ENCODE measurements at places on chromosomes 2 and 18.

DNA sequence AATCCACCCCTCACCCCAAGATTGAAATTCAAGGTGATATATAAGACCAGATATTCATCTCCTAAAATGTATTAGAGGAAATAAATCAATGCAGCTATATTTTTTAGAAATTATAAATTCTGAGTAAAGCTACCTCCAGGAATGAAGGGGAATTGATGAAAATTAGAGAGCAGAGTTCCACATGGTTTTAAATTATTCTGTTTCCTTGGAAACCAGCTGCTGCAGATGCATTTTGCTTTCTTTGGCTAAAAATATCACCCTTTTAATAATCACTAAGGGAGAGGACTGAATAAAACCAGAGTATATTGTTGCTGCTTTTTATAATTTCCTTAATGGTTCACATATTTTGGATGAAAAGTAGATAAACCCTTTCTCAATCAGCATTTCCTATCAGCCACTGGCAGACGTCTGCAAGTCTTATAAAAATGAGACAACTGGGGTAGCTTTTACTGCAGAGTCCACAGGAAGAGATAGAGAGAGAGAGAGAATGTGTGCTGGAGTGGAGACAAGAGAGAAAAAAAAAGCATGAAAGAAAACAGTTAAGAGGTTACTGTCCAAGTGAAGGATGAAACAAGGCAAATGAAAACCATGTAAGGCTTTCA lies 2.0 kb downstream of the CSRNP3 start:
- DNase-seq, result no peak

- peak; percentile 58 for DNase-seq
Measured at GRCh38 chr2:165634855-165635254, 159.2 kb downstream of the GALNT3 start.

DNA sequence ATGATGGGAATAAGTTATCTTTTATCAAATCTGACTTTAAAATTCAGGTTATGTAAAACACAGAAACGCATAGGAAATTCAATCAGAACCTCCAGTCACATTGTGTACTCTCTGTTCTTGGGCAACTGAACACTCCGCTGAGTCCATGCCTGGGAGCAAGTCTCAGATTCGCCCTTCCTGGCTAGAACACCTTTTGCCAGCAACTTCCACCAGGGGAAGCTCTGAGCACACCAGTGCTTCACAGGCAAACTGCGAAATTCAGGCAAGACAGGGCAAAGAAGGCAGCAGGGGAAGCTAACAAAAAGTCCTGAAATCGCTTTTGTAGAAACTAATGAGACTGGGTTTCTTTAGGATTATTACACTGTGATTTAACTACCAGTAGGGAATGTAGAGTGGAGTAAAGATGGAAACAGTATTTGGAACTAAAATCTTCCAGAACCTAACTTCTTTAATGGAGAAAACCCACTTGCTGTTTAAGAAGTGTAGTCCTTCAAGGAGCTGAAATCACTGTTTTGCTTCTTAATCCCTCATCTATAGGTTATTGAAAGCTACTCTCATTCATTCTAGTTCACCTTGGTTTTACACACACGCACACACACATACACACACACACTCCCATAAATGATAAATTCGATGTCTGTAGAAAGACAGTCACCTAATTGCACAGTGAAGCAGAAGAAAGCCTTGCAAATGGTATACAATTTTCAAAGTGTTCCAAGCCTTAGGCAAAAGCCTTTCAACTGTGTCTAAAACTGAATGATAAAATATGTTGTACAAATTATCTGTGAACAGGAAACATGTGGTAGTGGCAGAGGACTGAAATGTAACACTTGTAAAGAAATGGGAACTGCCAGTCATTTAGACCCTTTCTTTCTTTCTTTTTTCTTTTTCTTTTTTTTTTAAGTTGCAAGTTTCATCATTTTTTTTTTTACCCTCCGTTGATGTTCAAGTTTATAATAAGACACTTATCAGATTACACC lies 214.5 kb downstream of the TMEM182 start:
- DNase-seq, result no peak

DNA sequence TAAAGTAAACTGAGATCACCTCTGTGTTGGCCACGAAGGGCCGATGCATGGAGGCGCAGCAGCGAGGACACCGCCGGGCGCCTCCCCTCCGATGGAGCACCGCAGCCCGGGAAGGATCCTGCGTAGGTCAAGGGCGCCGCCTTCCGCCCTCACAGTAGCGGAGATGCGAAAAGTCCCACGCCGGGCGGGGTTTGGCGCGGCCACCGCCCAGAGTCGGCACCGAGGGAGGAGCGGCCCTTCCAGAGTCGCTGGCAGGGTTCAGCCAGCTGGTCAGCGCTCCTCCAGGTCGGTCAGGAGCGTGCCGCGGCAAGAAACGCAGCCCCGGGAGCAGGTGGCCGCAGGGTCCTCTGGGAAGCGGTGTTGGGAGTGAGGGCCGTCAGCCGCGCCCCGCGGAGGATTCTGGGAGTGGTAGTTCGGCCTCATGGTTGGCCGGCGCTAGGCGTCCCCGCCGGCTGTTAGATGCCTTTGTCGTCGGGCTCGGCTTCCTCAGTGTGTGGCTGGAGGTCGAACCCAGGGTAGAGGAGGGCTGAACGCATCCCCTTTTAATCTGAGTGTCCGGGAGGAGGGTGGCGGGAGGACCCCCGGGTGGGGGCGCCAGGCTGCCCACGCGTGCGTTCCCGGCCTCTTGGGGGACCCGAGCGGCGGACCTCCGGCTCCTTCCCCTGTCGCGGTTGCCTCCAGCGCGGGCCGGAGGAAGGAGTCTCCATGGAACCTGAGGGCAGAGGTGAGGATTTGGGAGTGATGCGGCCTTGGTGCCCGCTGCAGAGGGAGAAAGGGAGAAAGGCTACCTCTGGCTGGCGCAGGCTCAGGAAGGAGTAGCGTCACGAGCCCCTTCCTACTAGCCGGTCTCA lies at the start of gene ZNF892:
Gene ZNF892 (plus strand): TSS at position 411 of the 851 bp plus-strand sequence. CDS start 295 bp downstream, at position 706.
- peak; percentile 73 for DNase-seq

GRCh38 chr2:44118257-44118656 lies 50.4 kb upstream of the PPM1B start:
- DNase-seq, result no peak

DNA sequence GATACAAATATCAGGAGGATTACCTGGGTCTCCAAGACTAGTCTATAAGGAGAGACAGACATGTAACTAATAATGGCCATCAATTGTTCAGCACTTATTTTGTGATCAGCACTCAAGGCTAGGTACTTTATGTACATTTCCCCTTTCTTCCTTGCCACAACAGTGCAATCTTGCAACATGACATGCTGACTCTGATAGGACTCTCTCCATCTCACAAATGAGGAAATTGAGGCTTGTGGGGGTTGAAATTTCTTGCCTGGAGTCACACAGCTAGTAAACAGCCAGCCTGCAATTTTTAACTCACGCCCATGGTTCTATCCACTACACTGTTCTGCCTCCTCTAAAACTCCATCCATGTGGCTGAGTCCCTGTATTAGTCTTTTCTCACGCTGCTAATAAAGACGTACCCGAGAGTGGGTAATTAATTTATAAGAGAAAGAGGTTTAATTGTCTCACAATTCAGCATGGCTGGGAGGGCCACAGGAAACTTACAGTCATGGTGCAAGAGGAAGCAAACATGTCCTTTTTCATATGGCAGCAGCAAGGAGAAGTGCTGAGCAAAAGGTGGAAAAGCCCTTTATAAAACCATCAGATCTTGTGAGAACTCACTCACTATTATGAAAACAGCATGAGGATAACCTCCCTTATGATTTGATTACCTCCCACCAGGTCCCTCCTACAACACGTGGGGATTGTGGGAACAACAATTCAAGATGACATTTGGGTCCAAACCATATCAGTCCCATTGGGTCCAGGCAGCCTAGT lies 302.4 kb downstream of the PLCL1 start:
- DNase-seq, result no peak

DNA sequence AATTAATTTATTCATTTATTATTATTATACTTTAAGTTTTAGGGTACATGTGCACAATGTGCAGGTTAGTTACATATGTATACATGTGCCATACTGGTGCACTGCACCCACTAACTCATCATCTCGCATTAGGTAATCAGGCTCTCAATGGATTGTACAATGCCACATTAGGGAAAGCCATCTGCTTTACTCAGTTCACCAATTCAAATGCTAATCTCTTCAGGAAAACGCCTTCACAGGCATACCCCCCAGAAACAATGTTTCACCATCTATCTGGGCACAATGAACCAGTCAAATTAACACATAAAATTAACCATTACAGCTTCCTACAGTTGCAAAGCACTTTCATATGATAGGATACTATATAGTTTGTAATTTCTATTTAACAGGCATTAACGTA lies 84.8 kb upstream of the DNAJC10 start:
- no peak for DNase-seq

GRCh38 chr2:179048099-179048498 lies 1.8 kb downstream of the CCDC141 start:
- no peak for DNase-seq

DNA sequence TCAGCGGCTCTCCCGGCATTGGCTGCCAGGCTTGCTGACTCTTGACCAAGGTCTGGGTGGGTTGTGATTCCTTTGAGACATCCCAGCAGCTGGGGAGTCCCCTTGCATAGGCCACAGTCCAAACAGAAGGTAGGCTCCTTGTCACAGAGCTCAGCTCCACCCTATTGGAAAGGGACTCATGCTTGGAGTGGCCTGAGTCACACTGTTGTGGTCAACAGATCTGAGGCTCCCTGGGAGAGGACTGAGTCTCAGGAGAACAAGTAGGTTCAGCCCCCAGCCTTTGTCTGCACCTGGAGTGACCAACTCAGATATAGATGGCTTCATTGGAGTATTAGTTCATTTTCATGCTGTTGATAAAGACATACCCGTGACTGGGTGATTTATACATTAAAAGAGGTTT lies 32.1 kb upstream of the SH3BP4 start:
- no peak for DNase-seq

- DNase-seq, result no peak
Measured at GRCh38 chr2:215994911-215995310, 18.4 kb downstream of the MREG start.

DNA sequence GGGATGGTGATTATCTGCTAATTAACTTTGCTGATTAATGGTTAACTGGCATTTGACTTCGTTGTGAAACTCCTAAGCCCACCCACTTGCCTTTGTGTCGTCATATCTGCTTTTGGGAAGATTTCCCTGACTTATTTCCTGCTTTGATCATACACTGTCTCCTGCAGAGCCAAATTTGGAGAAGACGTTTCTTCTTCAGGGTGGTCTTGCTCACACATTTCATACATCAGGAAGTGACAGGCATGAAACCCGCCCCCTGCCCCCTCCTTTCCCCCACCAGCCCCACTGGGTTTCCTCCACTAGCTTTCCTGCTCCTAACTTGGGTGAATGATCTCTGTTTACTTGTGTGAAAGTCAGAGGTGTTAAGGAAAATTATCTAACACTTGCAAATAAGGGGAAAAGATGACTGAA lies 300.1 kb downstream of the TSN start:
- DNase-seq, result no peak

- DNase-seq, result no peak
Measured at GRCh38 chr2:120699292-120699691, 36.4 kb upstream of the GLI2 start.

DNA sequence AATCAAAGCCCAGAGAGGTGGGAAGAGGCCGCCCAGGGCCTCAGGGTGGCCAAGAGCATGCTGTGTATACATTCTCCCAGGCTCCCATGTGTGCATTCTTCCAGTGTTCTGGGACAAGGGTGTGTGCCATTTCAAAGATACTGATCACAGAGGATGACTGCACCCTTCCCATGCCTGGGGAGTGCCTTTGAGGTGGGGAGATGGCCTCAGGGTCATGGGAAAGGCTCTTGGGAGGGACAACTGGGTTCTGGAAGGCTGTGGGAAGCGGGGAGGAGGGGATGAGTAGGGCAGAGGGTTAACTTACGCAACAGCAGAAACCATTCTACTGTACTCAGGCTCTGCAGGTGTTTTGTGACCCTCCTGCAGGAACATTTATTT lies 40.9 kb downstream of the KLHL29 start:
- DNase-seq, result no peak

Data from NCI-H1092 (cell line).